ENCODE measurements at places on chromosomes 2 and 18.

DNA sequence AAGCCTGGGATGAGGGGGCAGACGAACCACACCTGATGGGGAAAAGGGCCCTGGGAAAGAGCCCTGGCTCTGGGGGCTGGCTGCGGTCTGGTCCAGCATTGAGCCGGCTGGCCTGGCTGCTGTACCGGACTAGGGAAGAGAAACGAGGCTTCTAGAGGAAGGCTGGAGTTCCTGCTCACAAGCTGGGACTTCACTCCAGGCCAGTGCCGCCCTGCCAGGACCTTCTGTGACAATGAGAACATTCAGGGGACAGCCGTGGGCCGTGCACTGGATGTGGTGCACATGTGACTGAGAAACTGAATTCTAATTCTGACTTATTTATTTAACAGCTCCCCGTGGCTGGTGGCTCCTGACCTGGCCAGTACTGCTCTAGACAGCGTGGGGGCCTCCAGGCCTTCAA, 269.3 kb downstream of the HDAC4 start:
- H3K4me3 ChIP-seq: no peak overlapping the region
- no peaks in the 10 kb centered on the region for H3K4me1 ChIP-seq
- H3K36me3 ChIP-seq: peaks cover 72% of the 10 kb centered on the region
- no peaks in the 10 kb centered on the region for H3K27me3 ChIP-seq
- no peak overlapping the region for H3K27ac ChIP-seq
- no peak for DNase-seq

GRCh38 chr2:56167616-56168562, 15.9 kb upstream of the CCDC85A start:
- no peaks in the 10 kb centered on the region for H3K27me3 ChIP-seq
- H3K36me3 ChIP-seq: no peaks in the 10 kb centered on the region
- no peak overlapping the region for H3K27ac ChIP-seq

GRCh38 chr2:174083843-174084458, 118.8 kb upstream of the SP3 start:
- no peak overlapping the region for H3K4me3 ChIP-seq
- H3K27ac ChIP-seq: no peak overlapping the region
- H3K27me3 ChIP-seq: no peaks in the 10 kb centered on the region
- DNase-seq: no peak

DNA sequence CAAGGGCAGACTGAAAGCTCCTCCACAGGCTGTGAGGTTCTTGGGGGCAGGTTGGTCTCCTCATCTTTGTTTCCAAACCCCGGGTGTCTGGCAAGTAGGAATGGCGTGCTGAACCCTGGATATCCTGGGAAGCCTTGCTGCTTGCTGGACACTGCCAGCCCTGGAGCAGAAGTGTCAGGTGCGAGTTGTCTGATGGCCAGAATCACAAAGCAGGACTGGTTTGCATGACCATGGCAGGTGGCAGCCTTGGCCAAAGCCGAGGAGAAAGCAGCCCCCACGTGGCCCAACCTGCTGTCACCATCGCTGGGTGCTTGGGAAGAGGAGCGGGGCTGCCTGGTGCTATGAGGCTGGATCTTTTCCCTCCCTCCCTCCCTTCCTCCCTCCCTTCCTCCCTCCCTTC, 309.5 kb upstream of the HS6ST1 start:
- no peak overlapping the region for H3K27ac ChIP-seq
- no peaks in the 10 kb centered on the region for H3K27me3 ChIP-seq
- H3K4me3 ChIP-seq: no peak overlapping the region
- H3K4me1 ChIP-seq: no peaks in the 10 kb centered on the region

Data from effector memory CD4-positive, alpha-beta T cell (primary cell).